ENCODE measurements at places on chromosomes 12 and 14.

DNA sequence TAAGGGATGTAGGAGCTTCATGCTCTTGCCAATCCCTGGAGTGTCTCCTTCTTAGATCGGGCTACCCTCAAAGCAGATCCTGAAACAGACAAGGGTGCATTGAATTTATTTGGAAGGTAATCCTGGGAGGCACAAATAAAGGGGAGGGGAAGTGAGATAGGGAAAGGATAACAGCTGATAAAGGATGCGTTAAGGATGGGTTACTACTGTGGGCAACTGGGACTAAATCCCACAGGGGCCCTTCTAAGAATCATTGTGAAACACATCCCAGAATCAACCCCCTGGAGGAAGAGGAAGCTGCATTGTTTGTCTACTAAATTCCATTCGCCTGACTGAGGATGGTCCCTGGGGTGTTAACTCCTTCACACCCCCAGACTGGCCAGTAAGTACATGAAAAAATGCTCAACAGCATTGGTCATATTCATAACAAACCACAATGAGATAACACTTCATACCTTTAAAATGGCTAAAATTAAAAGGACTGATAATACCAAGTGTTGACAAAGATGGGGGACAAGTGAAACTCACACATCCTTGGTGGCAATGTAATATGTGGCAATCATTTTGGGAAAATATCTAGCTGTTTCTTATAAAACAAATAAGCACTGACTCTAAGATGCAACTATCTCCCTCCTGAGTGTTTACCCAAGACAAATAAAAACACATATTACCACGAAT, 37.0 kb upstream of the CMKLR1 start:
- no peak for DNase-seq

DNA sequence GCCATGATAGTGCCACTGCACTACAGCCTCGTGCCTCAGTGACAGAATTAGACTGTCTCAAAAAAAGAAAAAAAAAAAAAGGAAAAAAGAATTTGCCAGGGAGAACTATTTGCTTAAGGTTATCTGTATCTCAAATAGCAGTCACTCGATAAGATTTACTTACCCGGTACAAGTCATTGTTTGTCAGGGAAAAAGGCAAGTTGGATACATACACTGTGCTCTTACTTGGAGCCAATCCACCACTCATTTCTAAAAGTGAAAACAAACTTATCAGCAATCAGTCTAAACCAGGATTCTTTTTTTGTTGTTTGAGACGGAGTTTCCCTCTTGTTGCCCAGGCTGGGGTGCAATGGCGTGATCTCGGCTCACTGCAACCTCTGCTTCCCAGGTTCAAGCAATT, 2.0 kb downstream of the ZCRB1 start:
- no peak for DNase-seq

DNA sequence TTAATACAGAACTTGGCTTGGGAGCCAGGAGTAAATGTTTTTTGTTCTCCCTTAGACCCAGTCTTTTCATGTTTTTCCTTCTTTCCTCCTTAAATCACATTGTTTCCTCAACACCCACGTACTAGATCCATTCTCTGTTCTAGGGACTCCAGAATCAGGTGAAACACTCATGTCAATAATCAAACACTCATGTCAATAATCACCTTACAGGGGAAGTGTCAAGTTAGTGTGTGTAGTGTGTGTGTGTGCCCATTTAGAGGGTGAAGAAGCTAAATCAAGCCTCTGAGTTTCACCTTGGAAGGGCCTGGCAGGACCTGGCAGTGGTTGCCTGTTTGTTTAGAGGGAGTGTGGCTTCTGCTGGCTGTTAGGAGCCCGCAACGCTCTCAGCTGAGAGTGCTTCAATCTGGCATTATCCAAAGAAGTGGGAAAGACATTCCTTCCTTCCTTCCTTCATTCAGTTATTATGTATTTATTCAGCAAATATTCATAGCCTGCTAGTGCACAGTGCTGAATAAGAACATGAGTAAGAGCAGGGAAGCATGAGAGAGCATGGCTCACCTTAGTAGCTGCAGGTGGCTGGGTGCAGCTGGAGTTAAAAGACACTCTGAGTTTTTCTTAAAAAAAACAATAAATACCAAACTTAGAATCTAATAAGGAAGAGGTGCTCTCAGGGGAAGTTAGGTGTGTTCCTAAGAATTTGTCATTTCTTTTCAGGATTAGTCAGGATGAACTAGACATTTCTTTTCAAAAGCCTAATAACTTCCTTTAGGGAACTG, 17.6 kb upstream of the EID3 start:
- no peak for DNase-seq

DNA sequence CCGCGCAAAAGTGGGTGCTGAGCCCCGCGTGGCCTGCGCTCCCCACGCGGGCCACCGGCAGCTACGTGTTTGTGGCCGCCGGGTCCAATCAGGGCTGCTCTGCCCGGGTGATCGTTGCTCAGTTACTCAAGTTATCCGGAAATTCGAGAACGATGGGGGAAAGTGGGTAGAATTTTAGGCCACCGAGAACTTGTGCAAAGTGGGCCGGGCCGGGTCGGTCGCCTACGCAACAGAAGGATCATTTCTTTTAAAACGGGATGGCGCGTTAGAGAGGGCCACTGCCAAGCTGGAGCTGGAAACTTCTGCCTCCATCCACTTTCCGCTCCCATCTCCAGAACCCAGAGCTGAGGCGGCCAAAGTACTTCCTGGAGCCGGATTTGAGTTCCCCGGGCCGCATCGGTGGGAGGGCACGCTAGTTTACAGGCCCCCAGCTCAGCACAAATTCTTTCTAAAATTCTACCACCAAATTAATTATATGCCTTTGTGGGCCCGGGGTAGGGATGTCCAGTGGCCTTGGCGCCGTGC, 3.5 kb downstream of the RFX4 start:
- no peak for DNase-seq

GRCh38 chr14:22811722-22812121, 3.5 kb downstream of the SLC7A7 start:
- no peak for DNase-seq

DNA sequence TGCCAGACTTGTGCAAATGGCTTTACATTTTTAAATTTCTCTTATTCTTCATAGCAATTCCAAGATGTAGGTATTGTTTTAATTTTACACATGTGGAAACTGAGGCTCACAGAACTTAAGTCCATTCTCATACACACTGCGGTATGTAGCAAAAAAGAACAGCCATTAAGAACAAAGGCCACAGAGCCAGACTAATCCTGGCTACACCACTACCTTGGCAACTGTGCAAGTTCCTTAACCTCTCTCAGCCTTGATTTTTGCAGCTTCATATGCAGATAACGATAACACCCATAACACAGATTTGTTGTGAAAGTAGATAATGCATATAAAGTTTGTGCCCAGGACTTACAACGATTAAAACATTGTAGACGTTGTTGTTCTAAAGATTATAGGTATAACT, 81.1 kb downstream of the ABCC9 start:
- no peak for DNase-seq
